Endothelial cell (in vitro differentiated cells): ENCODE measurements at places on chromosomes 5 and 9.

- DNase-seq, result no peak
Measured at GRCh38 chr5:81779125-81779915, 28.4 kb upstream of the SSBP2 start.

- no peak for DNase-seq
Measured at GRCh38 chr5:10528056-10528816, 35.6 kb upstream of the ANKRD33B start.

GRCh38 chr5:158264264-158264663, 405.3 kb upstream of the CLINT1 start:
- DNase-seq, result no peak

- no peak for DNase-seq
Measured at GRCh38 chr9:129289883-129290282, 111.8 kb upstream of the IER5L start.

GRCh38 chr5:37014321-37014720, 137.8 kb downstream of the NIPBL start:
- DNase-seq, result no peak

- DNase-seq, result no peak
Measured at GRCh38 chr9:111272581-111272980, 57.4 kb downstream of the OR2K2 start.

DNA sequence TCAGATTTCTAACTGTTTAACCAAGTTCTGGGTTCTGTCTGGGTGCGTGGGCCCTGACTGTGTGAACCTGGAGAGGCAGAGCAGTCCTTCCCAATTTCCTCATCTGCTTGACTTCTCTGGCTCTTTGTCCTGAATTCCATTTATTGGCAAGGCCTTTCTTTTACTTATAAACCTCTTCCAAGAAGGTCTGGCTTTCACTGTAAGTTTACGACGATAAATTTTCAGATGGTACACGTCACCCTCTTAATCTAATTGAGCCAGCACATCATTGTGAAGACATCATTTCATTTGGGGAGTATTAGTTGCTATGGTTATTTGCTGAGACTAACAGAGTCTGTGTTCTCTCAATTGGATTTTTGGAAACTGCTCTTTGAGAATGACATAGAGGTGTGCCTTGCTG, 92.4 kb downstream of the ARHGAP26 start:
- DNase-seq, result no peak

DNA sequence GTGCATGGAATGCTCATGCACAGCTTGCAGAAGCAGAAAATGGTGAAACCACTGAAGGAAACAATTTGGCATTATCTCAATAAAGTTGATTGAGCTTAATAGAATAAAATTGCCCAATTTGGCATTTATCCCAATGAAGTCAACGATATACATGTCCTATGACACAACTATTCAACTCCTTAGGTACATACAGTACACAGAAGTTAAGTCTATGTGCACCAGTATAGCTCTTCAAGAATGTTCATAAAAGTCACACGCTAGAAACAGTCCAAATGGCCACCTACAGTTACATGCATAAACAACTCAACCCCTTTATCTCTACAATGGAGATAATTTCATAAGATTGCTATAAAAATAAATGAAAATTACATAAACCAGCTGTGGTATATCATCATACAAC, 184.5 kb downstream of the DENND1A start:
- no peak for DNase-seq

DNA sequence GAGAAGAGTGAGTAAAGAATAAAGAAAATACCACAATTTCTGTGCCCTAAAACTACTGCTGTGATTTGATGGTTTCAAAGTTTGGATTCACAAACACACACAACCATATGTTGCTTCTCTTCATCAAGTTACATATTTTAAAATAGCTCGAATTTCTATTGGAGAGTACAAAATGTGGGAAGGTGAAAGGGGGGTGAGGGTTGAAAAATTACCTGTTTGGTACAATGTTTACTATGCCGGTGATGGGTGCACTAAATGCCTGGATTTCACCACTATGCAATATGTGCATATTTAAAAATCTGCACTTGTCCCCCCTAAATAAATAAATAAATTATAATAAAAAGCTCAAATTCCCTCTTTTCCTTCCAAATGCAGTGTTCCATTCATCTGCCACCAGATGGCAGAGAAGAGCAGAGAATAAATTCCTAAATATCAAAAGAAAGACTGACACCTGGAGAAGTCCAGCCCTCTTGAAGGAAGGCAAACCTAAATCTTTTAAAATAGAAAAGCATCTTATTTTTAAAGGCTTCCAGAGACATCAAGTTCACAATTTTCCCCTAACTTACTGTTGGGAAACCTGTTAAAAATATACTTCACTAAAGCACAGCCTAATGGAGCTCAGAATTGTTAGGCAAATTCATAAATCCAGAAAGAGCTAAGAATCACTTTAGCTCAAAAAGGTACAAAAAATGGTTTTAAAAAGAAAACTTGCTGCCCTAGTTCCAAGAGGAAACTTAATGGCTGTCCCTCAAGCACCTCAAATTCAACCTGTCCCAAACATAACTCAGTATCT, 24.8 kb upstream of the HNRNPA0 start:
- no peak for DNase-seq

DNA sequence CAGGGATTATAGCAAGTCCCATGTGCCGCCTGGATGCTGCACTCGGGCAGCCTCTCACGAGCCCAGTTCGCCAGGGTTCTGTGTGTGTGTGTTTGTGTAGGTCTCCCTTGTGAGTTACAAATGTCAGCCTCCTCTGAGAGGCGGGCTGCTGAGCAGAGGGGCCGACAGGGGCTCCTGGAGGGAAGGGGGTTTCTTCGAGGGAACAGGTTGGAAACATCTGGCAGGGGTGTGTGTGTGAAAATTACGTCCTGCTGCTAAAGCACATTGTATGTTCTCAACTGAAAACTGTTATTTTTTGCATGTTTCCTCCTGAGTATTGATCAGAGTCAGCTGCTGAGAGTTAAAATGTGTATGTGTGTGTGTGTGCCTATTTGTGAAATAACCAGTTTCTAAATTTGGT, 9.7 kb downstream of the GALNT10 start:
- no peak for DNase-seq

GRCh38 chr9:127035423-127035822, 87.0 kb downstream of the ANGPTL2 start:
- no peak for DNase-seq

- no peak for DNase-seq
Measured at GRCh38 chr9:14750821-14751220, 28.3 kb upstream of the CER1 start.

DNA sequence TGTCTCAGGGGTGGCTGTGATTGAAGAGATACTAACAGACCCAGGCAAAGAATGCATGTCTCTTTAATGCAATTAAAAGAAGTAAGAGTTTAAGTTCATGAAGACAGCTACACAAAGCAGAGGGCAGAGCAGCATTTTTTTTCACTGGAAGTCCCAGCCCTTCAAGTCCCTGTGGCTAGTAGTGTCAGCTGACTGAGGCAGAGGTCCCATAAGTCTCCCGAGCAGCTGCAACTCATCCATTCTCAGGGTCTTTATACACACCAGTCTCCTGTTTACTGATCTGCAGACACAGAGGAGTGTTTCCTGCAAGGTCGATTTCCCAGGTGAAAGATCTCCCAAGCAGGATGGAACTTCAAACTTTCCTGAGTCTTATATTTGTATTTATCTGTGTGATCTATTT, 169.4 kb upstream of the GLRA1 start:
- DNase-seq, result no peak

DNA sequence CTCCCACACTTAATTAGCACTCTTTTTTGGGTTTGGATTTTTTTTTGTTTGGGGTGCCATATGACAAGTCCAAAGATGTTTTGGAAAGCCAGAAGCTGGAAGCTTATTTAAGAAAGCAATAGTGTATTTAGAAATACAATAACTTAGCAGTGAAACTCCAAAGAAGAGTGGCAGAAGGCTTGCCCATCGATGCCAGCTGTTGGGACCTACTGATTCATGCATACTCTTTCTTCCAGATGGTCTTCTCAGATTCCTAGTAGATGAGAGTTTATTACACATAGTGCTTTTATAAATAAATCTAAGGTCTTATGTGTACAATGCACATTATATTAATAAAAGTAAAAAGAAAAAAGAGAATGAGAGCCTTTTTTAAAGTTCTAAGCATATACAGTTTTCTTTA, 374.6 kb downstream of the OSTF1 start:
- no peak for DNase-seq

DNA sequence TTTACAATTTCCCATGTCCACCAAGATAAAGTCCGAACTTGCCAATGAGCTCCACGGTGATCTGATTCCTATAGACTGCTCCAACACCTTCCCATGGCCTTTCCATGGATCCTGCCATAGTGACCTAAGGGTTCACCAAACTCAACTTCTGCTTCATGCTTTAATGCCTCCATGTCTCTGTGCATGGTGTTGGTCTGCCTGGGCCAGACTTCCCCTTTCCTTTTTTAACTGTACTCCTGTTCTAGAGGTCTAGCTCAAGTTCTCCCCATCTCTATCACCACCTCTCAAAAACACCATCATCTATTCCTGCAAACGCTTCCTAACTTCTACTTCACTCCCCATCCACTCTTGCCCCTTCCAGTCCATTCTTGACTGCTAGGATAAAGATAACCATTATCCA, 14.8 kb upstream of the SMARCA2 start:
- DNase-seq, result no peak
